ENCODE measurements at places on chromosomes 13 and 19.
A peak's percentile ranks its signal among the peaks of the same experiment; 100 is the strongest.

- DNase-seq: no peak
Measured at GRCh38 chr13:107275945-107276614, 708.1 kb upstream of the ARGLU1 start.

GRCh38 chr13:110279684-110280083 lies 27.3 kb downstream of the COL4A1 start:
- no peak for DNase-seq

- no peak for DNase-seq
Measured at GRCh38 chr13:71237332-71237731, 629.7 kb downstream of the DACH1 start.

GRCh38 chr13:67769063-67769986 lies 539.2 kb upstream of the PCDH9 start:
- no peak for DNase-seq

- DNase-seq: no peak
Measured at GRCh38 chr19:30011051-30011578, 69.1 kb downstream of the URI1 start.

- peak; percentile 79 for DNase-seq
Measured at GRCh38 chr13:114019367-114019766, 45.5 kb upstream of the C13orf46 start.

GRCh38 chr13:112962911-112963625 lies 5.9 kb upstream of the MCF2L start:
- no peak for DNase-seq

- peak; percentile 64 for DNase-seq
Measured at GRCh38 chr19:41351339-41352245, 2.1 kb downstream of the TGFB1 start.

GRCh38 chr19:46616631-46617322 lies 8.1 kb downstream of the PTGIR start:
- peak; percentile 82 for DNase-seq

All from 8988T (cell line).